ENCODE measurements at places on chromosomes 4 and X.

GRCh38 chrX:132004728-132005127 is 18.4 kb upstream of the STK26 start:
- DNase-seq = no peak

DNA sequence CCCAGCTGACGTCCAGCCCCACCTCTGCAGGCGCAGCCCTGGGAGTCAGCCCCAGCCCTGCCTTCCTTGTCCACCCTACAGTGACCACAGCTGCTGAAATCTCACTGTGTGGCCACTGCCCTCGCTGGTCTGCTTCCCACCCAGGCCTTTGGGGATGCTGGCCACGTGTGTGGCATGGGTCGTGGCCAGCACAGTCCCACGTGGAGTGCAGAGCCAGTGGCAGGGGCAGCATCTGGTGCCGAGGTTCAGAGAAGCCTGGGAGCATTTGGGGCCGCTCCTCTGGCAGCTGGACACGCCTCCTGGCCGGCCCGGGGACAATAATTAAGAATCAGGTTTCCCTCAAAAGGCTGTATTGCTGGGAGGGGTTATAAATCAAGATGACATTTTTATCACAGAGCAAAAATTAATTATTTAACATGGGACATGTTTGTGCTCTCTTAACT is 92.1 kb downstream of the HMX1 start:
- no peak for DNase-seq

DNA sequence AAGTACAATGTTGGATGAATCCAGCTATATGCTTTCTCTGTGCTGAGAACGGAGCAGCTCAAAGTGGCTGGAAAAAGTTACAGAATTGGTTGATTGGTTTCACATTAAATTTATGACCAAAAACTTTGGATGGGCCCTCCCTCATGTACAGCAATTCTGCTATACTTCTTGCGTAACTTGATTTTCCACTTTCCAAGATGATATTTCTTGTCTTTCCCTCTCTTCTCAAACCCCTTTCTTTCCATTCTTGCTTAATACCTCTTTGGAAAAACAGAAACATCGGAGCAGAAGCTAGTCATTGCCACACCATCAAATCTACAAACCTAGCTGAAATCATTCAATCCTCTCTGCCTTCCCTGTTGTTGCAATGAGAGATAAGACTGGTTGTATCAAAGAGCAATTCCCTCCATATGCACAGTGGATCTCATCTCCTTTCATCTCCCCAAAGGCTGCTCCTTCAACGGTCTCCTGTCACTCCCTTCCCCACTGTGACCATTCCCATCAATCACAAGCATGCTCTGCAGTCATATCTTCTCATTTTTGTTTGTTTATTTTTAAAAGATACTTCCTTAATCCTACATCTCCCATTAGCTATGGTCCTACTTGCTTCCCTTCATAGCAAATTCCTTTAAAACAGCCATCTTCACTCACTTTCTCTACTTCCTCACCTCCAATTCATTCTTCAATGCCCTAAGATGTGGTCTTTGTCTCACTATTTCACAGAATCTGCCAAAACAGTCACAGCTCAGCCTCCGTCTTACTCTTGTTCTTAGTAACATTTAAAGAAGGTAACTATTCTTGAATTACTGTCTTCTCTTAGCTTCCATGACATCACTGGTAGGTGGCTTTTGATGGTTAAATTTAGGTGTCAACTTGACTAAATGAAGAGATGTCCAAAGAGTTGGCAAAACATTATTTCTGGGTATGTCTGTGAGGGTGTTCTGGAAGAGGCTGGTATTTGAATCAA is 145.5 kb downstream of the FAM13A start:
- no peak for DNase-seq

GRCh38 chr4:34718576-34719245 is 1525.6 kb downstream of the ARAP2 start:
- DNase-seq = no peak

Measured in NCI-H2029 (cell line).